Breast epithelium (tissue), 4 donors: ENCODE measurements at places on chromosomes 5 and 9. TPM values are rescaled to one million over a fixed set of nuclear protein-coding genes. Genes with fewer than 3 reads are reported as not detected.

The FRMD3 gene
- total RNA-seq: 14.1 TPM

The CATSPER3 gene
- total RNA-seq: 0.32 TPM

The FGF10 gene
- 31.1 TPM for total RNA-seq

The PCDHB3 gene
- total RNA-seq: 5.4 TPM

The F2RL2 gene
- total RNA-seq: 2.9 TPM

The PROB1 gene
- total RNA-seq: 0.73 TPM

The NUTM2F gene
- total RNA-seq: not detected

The ZFP37 gene
- total RNA-seq: 5.2 TPM

The TAF1L gene
- total RNA-seq: not detected

The SLC2A6 gene
- total RNA-seq: 1.8 TPM

The IL5 gene
- total RNA-seq: not detected

DNA sequence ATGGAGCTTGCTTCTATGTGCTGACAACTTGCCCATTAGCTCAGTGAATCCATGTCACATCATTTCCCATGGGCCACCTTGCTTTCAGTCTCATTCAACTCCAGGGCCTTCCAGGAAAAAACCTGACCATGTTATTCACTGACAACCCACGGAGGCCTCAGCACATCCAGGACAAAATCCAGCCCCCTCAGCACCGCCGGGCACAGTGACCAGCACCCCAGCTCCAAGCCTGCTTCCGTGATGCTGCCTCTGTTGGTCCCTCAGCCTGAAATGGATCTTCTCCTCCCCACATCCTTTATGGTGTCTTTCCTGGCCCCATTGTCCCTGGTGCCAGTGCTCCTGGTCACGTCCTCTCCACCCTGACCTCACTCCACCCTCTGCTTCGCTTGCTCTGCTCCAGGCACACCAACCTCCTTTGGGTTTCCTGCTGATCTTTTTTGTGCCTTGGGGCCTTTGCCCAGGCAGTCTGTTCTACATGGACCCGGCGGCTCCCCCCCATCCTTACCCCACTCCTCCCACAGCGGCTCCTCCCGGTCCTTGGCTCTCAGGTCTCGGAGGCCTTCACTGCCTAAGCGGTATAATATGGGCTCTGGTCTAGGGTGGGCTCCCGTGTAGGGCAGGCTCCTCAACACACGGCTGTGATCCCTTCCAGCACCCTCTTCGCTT is 25.0 kb downstream of the ANKS6 start:
- DNase-seq: no peak

- DNase-seq: no peak
Measured at GRCh38 chr9:3343671-3344070, 182.1 kb downstream of the RFX3 start.

DNA sequence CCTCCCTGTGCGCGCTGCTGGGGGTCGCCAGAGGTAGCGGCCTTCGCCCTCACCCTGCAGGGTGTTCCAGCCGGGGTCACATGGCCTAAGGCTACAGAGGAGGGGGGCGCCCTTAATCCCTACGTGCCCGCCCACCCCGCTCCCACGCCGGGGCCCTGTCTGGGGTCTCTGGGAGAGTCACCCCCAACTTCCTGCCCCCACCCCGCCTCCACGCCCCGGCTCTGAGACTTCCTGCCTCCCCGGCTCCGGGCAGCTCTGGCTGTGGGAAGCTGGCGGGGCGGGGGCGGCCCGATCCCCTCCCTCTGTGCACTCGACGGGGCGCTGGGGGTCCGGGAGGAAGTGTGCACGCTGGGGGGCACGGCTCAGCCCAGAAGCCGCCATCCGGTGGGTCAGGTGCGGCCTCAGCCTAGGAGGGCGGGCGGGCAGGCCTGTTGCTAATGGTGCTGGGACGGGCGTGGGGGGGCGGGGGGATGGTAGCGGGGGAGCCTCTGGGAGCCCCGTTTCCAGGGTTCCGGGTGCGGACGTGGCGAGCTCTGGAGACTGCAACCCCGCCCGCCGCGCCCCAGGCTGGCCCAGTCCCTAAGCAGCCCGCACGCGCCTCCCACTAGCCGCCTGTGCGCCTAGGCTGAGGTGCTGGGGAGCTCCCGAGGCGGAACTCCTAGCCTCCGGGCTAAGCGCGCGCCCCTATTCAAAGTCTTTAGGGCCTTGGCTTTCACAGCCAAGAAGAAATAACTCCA is 61.6 kb downstream of the CXXC5 start:
- DNase-seq: no peak

- no peak for DNase-seq
Measured at GRCh38 chr9:5846096-5846495, 13.2 kb upstream of the ERMP1 start.

- DNase-seq: no peak
Measured at GRCh38 chr5:67426961-67427849, 230.6 kb upstream of the CD180 start.

GRCh38 chr5:88262116-88262515 is 6.5 kb downstream of the TMEM161B start:
- DNase-seq: no peak

DNA sequence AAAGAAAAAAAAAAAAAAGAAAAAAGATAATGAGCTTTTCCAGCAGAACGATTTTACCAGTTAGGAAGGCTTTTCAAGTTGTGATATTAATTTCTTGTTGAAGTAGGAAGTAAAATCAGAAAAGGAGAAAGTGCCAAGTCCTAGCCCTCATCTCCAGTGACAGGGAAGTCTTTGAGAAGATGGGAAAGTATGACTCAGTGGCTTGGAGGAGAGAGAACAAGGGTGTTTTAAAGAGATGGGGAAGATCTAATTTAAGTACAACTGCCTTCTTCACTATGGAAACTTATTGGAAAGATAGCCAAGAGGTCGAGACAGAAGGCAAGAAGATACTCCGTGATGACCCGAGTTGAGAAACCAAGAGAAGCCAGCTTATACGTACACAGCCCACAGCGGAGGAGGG is 22.6 kb downstream of the FGF1 start:
- no peak for DNase-seq

DNA sequence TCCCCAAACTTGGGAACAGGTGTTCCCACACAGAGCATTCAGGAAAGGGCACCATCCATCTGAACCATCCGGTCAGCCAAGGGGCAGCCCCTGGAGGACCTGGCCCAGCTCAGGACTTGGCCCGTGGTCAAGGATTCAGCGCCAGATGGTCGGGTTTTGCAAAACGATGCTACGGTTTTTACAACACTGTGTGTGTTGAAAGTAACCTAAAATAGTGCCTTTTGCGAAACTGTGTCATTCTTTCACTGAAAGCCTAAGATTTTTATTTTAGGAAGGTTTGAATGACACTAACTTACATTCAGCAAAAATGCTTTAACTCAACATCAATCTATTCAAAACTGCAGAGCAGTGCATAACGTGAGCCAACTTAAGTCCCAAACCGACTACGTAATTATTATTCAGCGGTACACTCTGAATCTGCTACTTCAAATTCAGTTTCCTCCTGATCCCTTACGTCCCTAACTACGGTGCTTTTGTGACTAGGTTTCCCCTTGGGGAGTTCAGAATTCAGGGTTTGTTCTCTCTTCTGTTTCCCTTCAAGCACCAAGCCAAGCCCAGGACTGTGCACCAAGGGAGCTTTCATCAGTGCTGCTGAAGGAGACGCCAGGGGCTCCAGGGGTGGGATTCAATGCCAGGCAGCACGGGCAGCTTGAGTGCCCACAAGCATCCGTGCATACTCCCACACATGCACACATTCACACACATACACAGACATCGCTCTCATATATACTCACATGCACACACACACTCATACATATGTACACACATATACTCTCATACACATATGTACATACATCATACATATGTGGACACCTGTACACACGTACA is 25.8 kb downstream of the LPCAT1 start:
- no peak for DNase-seq

DNA sequence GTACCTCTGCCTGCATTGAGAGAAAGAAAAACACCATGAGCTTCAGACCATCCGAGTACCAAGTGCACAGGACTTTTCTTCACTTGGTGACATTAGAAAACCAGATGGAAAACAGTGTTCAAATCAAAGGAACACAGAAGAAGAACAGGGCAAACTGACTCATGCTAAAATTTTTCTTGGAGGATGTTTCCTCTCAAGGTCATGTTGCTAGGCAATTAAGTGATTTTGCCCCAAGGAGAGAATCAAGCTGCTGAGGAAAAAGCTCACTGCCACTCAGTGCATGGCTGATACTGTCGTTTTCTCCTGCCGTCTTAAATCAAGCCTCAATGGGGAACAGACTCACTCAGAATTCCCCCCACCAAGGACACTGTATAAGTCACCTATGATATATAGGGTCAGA is 57.9 kb upstream of the SIMC1 start:
- DNase-seq: no peak

DNA sequence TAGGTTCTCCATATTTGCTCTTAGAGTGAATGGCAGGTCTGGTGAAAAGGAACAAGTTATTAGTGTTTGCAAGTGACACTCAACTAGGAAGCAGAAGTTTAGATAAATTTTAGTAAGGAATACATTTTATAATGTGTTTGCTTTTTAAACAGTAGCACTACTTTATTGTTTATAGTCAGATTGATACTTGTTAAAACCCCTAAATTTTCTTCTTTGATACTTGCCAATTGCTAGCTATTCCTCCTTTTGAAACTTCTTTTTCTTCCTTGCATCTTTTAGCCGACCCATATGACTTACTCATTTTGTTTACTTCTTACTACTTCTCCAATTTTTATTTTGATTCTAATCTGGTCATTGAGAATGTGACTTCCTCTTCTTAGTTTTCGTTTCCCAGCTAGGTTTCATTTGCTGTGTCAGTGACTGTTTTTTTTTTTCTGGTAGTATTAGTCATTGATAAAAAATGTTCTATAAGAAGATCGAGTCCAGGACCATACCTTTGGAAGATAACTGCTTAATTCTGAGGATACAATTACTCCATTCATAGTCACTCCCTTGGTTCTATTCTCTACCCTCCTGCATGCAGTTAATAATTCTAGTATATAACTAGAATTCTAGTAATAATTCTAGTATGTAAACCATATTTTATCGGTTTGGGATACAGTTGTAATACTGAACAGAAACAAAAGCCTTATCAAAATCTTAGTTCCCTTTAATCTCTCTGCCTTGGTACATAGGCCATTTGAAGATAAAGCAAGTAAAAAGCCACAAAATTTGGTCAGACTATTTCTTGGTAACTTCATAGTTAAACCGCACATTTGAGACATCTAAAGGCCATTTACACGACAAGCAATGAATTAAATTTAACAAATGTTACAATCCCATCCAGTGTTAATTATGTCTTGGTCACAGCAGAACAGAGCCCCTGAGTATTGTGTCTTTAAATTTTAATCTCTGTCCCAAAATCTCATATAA is 2.8 kb upstream of the RICTOR start:
- no peak for DNase-seq

- DNase-seq: no peak
Measured at GRCh38 chr9:35650341-35651158, at the start of gene SIT1. Gene SIT1, minus strand, starts transcription at chr9:35650931. Its CDS starts 78 bp downstream, at chr9:35650853.

DNA sequence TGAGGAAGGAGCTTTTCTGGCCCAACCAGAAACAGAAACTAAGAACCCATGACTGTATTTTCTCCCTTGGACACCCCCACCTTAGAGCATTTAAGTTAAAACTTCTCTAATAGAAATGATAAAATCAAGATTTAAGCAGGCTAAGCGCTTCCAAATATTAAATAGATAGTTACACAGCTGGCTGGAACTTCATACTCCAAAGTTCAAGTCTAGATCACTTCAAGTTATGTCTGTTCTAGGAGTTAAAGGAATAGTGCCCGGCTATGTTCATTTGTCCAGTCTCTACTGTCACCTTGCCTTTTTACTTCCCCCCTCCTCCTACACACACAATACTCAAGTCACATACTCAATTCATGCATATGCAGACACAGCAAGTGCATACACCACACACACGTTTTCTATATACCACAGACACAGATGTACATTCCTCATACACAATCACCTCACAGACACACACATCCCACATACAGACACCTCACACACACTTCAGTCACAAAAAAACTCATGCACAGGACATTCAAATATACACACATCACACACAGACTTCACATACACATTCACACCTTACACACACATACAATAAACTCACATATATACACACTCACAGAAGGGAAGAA is 237.7 kb downstream of the PDE4D start:
- no peak for DNase-seq

GRCh38 chr5:138754699-138755057 is 1.5 kb downstream of the CTNNA1 start:
- DNase-seq: no peak

DNA sequence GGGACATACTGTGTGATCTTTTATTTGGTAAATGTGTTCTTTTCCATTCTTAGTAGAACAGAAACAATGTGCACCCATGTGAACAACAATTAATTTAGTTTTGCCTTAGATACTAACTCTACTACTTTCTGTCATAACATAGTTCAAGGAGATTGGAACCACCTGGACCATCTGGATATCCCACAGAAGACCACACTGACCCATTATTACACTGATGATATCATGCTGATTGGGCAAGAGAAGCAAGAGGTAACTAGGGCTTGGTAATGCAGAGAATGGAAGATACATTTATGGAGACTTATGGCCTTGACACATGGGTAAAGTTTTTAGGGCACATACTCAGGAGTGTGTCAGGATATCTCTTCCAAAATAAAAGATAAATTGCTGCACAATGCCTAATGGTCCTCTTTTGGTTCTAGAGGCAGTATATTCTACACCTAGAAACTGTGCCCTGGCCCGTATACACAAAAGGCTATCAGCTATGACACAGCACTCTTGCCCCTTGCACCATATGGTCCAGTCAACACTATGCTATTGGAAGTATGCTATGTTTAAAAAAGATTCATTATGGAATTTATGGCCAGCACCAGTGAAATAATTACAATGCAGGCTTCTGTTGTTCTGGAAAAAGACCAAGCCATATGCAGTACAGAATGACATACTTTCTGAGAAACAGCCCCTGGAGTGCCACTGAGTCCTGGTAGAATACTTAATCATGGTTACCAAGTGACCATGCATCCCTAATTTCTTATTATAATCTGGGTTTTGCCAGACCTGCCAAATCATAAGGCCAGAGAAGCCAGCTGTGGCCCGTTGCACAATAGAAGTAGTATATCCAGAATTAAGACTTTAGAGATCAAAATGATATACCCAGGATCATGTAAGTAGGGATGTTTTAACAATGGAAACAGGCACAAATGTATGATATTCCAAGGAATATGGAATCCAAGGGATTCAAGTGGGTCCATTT is 41.6 kb upstream of the MROH2B start:
- DNase-seq: no peak

GRCh38 chr5:174559141-174559540 is 165.2 kb upstream of the MSX2 start:
- no peak for DNase-seq
